ENCODE measurements at places on chromosomes 6 and 20.

DNA sequence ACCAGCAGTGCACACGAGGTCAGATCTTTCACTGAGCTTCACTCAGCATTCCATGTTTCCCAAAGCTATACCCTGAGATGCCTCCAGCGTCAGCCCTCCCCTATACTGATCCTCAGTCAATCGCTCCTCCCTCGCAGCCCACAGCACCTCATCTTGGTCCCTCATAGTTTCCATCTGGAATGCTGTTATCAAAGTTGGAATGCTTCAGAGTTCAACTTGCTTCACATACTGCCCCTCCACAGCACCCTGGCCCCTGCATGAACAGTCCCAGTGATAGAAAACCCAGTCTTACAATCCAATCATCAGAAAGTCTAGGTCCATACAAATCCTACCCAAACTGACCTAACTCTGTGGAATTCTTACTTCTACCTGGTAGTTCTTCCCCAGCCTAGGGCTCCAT, 20.0 kb downstream of the SPAG4 start:
- DNase-seq, result no peak

DNA sequence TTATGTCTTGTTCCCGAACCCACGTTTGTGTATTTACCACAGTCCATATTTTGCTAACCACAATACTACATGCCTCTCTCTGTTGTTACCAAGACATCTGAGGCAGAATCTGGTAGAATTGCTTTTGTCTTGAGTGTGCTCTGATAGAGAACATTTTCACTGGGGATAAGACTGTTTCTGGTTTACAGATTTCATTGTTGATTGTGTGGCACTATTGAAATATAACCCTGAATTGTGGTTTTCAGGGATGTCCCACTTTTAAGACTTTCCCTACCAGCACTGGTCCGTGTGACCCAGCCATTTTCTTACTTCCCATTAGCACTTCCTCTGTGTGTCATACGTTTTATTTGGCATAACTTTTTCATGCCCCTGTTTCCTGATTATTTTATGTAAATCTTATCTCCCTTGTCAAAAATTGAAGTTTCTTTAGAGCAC, 12.2 kb downstream of the NCOA7 start:
- peak; percentile 26 for DNase-seq

GRCh38 chr6:19245656-19246055, 591.5 kb upstream of the ID4 start:
- DNase-seq, result no peak

DNA sequence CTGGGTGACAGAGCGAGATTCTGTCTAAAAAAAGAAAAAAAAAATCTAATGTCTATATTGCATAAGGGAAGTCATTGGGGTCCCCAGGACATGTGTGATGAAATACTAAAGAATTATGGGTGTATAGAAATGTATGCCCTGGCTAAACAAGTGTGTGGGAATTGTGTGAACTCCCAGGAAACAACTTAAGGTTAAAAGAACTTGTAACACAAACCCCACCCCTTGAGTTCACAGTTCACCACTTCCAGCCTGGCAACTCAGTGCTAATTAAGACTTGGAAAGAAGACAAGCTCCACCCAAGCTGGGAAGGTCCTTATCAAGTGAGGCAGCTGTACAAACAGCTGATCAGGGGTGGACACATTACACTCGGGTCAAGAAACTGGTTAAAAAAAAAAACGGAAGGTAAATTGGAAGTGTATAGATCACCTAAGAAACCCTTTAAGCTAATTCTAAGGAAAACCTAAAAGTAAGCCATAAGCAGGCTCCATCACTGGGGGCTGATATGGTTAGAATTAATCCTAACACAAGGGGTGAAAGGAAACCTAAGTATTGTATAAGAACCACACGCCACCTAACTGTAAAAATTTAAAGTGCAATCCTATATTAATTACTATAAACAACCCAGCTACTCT, 25.2 kb downstream of the HLA-A start:
- peak; percentile 33 for DNase-seq

DNA sequence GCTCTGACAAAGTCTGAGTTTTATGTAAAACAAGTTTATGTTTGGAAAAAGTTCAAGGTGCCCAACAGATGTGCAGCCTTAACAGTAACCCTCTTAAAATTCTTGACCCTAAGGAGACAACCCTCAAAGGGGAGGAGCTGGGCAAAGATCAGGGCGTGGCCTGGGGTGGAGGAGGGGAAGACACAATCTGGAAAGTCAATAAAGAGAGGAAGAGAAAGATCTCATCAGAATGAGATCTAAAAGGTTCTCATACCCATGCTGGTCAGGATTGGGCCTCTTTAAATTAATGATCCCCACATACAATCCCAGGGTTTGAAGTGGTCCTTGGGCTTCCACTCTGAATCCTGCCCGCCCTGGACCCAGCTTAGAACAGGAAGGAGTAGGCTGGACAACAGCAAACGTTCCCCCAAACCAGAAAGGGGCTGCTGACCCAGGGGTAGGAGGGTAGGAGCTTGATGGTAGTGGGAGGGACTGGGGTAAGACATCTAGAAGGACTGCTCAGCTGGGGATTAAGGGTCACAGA, 33.0 kb downstream of the FOXP4 start:
- DNase-seq, result no peak

DNA sequence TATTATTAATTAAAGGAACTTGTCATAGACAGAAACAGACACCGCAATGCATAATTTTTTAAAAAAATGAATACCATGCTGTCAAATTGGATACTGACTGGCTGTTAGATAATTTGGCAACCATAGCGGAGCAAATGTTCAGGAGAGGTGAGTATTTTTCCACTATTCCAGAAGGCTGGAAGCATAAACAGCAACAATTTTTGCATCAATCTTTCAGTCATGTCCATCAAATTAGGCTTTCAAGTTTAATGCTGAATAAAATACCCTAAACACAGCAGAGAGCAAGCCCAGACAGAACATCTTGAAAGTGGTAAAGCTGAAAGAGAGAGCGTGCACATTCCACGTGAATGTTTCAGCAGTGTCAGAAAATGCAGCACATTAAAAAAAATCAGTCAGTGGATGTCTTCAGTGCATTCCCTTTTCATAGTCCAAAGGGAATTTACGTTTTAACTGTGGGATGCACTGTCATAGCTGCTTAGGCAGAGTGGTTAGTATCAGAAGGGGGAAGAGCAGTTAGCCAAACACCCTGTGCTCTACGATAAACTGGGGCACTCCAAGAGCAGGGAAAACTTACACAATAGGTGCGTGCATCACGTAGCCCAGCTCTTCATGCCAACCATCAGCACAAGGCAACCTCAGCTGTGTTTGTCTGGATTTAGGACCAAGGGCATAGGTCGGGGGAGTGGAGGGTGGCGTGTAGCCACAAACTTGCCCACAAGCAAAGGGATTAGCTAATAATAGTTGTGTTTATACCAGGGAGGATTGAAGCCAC, 116.2 kb upstream of the STMND1 start:
- DNase-seq, result no peak

DNA sequence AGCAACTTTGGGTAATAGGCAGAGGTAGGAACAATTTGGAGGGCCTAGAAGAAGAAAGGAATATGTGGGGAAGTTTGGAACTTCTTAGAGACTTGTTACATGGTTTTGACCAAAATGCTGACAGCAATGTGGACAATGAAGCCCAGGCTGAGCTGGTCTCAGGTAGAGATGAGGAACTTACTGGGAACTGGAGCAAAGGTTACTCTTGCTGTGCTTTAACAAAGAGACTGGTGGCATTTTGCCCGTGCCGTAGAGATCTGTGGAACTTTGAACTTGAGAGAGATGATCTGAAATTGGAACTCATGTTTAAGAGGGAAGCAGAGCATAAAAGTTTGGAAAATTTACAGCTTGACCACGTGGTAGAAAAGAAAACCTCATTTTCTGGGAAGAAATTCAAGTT, 28.3 kb upstream of the TMEM200A start:
- no peak for DNase-seq

GRCh38 chr20:25296094-25297093, 48.5 kb downstream of the PYGB start:
- DNase-seq, result no peak

GRCh38 chr6:66376001-66376400, 669.0 kb upstream of the EYS start:
- no peak for DNase-seq

DNA sequence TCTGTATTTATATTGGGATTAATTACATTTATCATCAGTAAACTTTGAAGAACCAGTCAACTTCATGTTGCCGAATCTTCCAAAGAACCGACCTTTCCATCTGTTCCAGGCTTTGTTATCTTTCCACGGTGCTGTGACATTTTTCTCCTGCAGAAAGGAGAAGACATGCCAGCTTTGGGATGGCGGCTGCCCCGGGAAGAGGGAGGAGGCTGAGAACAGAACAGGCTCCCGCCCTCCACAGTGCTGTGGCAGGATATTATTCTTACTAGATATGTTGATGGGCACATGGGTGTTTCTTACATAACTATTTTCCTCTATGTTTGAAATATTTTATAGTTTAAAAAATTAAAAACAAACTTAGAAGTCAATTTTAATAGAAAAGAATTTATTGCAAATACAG, 44.9 kb downstream of the GINS1 start:
- no peak for DNase-seq

DNA sequence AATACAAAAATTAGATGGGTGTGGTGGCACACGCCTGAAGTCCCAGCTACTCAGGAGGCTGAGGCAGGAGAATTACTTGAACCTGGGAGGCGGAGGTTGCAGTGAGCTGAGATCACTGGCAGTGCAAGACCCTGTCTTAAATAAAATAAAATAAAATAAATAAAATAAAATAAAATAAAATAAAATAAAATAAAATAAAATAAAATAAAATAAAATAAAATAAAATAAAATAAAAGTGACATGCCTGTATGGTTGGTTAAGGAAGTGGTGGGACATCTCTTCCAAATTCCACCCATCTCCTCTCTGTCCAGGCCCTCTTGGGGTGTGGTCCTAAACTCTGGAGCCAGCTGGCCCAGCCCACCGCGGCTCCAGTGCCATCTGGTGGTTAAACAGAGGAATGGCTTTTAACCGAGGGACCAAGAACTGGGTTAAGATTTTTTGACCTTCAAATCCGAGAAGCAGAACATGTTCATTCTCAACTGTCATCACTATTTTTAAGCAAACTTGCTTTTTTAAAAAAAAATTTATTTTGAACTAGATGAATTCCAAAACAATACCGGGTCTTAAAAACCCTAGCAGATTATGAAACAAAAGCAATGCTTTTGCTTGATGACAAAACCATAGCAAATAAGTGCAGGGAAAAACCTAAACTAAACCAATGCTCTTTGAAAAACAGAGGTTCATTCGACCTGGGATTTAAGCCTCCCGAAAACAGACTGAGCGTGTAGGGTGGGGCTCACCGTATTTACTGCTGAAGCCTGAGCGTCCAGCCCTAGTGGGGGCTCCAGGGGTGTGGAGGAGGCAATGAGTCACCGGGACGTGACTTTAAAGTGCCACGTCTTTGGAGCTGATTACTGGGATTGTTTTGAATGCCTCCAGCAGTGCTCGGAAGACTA, 68.8 kb downstream of the CDC5L start:
- DNase-seq, result no peak

DNA sequence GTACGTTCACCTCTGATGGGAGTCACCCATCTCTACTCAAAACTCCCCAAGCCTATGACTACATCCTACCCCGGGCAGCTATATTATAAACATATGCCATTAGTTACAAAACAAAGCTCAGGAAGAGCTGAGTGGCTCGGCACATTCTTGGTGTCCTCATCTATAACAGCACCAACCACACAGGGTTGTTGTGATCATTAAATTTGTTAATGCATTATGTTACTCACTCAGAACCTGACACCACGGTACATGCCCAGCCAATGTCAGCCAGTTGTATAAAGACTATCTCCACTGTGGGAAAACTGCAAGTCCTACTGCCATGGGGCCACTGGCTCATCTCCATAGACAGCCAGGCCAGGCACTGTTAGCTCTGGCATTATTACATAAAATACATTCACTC, 7.7 kb downstream of the CDK5RAP1 start:
- no peak for DNase-seq

All from GF-D8 (cell line).